NT2/D1 (cell line): ENCODE measurements at places on chromosomes 11 and 22.

GRCh38 chr22:48416396-48417224 is 1411.1 kb downstream of the BRD1 start:
- no peak for DNase-seq

DNA sequence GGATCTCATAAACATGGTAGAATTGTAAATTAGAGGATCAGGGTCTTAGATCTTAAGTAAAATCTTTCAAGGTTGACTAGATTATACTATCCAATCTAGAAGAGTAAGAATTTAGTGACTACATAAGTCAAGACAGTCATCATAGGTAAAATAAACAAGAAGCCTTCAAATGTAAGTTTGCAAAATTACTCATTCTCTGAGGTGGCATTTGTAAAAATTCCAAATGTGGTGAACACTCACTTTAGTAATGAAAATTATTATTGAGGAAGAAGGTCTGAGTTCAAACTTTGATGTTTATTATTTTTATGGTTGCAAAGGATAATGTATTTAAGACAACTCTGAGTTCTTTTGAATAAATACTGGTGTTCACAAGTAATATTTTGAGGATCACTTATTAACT is 4.6 kb downstream of the HYLS1 start:
- no peak for DNase-seq

DNA sequence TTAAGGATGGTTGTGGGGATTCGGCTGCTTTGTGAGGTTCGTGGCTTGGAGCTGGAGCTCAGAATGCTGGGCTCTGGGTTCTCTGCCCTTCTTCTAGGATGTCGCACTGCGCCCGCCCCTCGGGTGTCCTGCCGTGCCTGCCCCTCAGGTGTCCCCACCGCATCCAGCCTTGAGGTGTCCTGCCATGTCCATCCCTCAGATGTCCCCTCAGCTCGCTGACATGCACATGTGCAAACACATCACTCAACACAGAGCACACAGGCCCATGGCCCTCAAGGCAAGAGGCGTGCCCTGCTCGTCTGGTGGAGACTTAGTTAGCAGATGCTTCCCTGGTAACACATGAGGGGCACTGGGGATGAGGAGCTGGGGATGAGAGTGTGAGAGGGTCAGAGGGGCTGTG is 359.3 kb downstream of the TBC1D22A start:
- DNase-seq = no peak

DNA sequence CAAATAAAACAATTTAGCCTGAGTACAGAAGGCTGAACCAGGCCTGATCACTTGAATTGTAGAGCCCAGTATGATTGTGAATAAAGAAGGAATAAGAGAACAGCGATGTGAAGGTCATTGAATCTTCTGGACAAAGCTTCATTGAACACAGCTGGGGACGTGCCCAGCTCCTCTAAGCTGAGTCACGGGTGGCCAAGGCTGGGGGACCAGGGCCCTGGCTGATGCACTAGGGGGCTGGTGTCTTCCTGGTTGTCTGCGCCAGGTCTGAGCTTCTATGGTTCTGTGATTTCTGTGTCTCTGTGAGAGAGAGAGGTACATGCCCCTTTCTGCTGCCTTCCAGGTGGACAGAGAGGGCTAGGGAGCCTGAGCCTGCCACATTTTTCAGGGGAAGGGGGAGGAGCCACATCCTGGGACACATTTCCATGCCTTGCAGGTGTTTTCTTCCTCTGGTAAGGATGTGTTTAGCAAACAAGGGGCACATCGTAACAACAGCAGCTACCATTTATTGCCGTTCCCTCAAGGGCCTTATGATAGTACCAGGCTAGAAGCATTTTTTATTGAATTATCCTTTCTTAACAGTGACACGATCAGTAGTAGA is 135.7 kb downstream of the C11orf91 start:
- no peak for DNase-seq

DNA sequence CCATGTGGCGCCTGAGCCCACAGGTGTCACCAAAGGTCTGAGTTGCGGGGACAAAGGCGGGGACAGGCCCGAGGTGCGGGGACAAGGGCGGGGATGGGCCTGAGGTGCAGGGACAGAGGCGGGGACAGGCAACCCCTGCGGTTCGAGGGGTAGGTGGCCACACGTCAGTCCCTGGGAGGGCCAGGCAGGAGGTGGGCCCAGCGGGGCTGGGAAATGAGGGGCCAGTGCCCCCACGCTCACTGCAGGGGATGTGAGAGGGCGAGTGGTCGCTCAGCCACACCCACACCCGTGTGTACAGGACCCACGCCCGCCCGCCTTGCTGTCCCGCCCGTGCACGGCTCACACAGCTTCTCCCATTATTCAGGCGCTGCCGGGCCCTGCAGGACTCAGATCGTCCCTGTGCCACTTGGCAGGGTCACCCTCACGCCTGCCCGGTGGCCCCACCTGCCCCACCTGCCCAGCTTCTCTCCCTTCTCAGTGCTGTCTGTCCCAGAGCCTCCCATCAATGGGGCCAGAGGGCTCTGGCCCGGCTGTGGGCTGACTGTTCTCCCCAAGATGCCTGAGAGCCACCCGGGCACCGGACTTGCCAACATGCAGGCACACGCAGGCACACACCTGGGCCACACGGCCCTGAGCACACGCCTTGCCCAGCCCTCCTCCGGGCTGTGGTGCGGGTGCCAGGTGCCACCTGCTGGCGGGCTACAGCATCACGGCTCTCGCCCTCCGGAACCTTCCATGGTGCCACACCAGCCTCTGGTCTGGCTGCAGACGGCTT is 14.2 kb upstream of the MUC6 start:
- peak; percentile 27 for DNase-seq

- DNase-seq = no peak
These were observed 8.3 kb upstream of the DLAT start for GRCh38 chr11:112016765-112017376.

DNA sequence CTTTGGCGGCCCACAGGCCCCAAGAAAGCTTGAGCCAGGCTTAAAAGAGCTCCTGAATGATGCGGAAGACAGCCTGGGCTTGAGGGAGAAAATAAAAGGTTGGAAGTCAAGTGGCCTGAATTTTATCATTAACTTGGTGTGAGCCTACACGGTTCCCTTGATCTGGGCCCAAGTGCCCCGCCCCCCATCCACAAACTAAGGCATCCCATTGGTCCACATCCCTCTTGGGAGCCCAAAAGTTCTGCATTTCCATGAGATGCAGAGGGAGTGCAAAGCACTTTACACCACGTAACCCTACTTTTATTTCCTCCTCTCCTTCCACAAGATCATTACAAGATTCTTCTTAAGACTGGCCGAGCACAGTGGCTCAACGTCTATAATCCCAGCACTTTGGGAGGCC is 22.2 kb downstream of the LARGE1 start:
- DNase-seq = no peak

DNA sequence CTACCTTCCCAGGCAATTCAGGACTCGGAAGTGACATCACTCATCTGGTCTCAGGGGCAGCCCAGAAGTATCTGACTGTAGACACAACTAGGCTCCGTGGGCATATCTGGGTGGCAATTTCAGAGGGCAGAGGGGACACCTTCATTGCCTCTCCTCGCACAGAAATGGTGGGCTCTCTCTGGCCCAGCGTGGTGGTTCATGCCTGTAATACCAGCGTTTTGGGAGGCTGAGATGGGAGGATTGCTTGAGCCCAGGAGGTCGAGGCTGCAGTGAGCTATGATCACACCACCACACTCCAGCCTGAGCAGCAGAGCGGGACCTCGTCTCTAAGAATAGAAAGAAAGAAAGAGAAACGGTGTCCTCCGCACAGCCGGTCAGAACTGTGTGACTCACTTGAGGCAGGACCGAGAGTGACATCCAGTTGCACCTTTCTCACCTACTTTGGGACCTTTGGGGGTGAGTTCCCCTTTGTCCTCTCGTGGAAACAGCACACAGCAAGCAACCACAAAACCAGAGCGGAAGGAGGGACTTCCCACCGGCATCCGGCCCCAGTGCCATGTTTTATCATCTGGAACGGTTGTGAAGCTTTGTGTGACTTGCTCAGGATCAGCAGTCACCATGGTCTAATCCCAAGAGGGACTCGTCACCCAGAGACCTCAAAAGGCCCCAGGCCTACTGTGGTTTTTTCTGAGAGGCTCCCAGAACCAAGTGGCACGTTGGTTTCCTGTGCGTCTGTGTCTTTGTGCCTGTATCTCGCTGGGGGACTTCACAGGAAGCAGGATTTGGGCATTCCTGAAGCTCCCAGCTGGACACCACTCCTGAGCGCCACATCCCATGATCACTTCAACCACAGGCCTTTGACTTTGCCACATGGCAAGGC is 38.4 kb upstream of the EMID1 start:
- DNase-seq = no peak

DNA sequence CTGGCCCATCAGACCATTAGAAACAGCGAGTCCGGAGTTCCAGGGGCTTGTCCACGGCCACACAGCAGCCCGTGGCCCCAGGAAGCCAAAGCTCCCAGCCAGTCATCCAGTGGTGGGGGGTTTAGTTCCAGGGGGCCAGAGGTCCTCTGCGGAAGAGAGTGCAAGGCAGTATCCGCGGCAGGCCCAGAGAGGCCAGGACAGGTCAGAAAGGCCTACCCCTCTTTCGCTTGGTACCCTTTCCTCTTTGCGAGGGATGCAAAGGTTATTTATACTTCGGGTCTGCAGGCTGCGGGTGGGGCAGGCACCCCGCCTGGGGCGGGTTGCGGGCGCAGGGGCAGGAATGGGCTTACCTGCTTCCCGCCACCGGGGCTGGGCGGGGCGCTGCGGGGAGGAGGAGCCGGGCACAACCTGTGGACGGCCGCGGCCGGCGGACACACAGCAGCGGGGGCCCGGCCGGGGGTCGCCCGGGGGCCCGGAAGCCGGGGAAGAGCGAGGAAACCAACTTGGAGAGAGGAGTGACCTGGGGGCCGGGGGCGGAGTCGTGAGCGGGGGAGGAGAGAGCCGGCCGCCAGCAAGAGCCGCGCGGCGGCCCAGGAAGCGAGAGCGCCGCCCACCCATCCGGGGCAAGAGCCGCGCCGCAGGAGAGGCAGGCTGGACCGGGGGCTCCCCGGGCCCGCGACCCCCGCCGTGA is at the start of gene SH3BP1:
Gene SH3BP1 (plus strand): TSS at position 600 of the 691 bp plus-strand sequence. CDS start 119 bp downstream, outside the sequence.
- peak; percentile 43 for DNase-seq
